ENCODE measurements at places on chromosomes 2 and 18.

DNA sequence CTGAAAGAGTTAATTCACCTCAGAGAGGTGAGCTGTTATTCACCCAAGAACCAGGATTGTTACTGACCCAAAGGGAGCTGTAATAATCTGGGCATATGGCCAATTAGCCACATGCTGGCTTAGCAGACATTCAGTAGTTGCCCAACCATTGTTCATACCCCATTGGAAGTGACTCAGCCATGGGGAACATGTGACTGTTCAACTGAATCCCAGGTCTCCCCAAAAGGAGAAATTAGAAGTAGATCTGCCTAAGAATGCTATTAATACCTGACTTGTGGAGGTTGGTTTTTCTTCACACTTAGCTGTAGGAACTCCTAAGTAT is 272.6 kb upstream of the UBE2E3 start:
- DNase-seq: no peak

GRCh38 chr18:49177812-49178211 is 227.0 kb upstream of the SMAD7 start:
- DNase-seq: no peak

GRCh38 chr18:13540477-13541182 is 185.7 kb downstream of the FAM210A start:
- DNase-seq: no peak

- DNase-seq: no peak
Observed at GRCh38 chr2:32706815-32707579, 79.1 kb downstream of the TTC27 start.

- DNase-seq: no peak
Observed at GRCh38 chr2:178244777-178245176, 50.5 kb downstream of the OSBPL6 start.

DNA sequence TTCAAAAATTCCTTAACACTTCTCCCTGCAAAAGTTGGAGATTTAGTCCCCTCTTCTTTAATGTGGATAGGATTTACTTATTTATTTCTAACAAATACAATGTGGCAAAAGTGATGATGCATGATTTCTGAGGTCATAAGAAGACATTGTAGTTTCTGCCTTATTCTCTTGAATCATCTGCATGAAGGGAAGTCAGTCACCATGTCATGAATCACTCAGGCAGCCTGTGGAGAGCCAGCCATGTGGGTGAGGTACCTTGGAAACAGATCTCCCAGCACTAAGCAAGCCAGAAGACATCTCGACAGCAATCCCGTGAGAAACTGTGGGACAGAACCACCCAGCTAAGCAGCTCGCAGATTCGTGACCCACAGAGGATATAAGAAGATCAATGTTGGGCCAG is 2.7 kb upstream of the ZC3H8 start:
- DNase-seq: no peak

GRCh38 chr2:231988179-231988866 is 26.8 kb downstream of the DIS3L2 start:
- DNase-seq: no peak

All from activated naive CD4-positive, alpha-beta T cell (primary cell).